Chondrocyte (in vitro differentiated cells): ENCODE measurements at places on chromosomes 13 and 19. TPM values are rescaled to one million over a fixed set of nuclear protein-coding genes. Genes with fewer than 3 reads are reported as not detected.

- DNase-seq: peak; percentile 37
These were observed 62.4 kb downstream of the COLGALT1 start for GRCh38 chr19:17617807-17618192.

KLK15 gene
- not detected in 3 replicates for total RNA-seq

- DNase-seq: no peak
These were observed 703 bp downstream of the KLF16 start for GRCh38 chr19:1862424-1863327.

GIPC3 gene
- total RNA-seq: 0.15 to 3.3 TPM (median 2.2 TPM) in 3 replicates

DNA sequence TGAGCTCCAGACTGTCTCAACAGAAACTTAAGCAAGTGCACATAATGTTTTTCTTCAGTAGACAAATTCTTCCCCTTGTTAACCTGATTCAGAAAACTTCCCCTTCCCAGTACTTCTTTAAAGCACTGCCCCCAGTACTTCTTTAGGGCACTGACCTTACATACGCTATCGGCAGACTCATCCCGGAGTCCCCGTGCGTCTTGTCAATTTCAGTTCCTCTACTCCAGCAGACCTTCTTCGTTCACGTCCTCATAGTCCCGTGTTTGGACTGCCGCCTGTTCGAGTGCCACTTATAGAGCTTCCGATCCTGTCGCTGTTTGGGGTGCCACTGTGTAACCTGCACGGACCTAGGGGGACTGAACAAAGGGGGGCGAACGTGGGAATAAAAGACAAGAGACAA, 29.0 kb downstream of the ZNF627 start:
- no peak for DNase-seq

DNA sequence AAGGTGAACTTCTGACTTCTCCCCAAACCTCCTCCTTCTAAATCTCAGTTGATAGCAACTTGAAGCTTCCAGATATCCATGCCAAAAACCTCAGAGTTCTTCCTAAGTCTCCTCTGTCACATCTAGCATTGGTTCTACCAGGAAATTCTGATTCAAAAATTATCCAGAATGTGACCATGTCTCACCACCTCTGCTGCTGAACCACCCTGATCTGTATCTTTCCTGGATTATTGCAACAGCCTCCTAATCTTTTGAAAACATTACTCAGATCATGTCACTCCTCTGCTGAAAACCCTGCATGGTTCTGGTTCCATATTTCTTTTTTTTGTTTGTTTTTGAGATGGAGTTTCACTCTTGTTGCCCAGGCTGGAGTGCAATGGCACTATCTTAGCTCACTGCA, 78.7 kb upstream of the TNFSF11 start:
- DNase-seq: no peak

DNA sequence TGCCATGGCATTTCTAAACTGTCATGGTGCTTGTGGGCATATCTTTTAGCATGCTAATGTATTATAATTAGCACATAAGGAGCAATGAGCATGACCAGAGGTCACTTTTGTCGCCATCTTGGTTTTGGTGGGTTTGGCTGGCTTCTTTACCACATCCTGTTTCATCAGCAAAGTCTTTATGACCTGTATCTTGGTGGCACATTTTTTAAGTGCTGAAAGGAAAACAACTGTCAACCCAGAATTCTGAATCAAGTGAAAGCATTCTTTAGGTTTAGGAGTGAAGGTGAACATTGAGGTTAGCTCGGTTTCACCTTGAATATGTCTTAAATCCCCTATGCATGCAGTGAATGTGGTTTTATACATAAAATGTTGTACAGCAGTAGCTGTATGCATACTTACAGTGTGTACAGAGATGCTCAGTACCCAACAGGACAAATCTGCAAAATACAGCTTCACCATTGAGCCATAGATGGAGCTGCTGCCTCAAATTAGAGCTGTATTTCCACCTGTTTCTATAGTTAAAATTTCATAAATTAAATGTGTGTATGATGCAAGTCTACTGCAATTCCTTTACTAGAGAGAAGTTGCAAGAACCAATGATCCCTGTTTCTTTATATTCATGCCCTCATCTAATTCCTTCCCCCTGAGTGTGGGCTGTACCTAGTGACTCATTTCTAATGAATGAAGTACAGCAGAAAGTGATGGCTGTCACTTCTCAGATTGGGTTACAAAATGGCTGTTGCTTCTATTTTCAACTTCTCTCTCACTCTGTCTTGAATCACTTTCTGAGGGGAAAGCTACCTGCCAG, 25.2 kb upstream of the IGSF23 start:
- DNase-seq: no peak

GRCh38 chr13:66154354-66154753, 1075.8 kb downstream of the PCDH9 start:
- DNase-seq: no peak

DNA sequence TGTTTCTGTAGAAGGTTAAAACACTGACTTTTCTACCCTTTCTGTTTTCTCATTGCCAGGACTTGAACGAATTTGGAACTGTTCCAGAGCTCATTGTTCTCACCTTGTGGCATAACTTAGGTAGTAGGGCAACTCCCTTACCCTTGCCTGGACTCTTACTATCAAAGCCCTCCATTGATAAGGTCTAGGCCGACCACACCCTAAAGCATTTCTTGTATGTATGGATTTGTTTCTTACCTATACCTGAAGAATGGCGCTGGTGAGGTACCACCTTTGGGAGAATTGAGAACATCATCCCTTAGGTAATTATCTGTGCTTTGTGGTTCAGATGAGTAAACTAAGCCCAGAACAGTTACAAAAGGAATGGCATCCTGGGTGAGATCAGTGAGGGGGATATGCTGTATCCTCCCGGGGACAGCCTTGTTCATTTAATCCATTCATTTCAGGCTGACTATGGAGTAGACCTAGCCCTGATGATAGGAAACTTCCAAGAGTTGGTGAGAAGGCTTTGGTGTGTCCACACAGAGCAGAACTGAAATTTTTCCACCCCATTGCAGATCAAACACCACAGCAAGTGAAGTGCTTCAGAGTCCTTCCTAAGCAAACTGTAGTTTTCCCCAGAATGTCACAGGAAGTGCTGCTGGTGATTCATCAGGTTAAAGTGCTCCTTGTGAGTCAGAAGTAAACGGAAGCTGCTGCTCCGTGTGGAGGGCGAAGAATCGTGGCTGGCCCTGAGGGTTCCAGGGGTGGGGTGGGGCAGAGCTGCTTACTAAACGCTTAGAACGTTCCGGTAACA, 113.0 kb downstream of the TEX26 start:
- DNase-seq: no peak

KLF1 gene
- not detected in 3 replicates for total RNA-seq

PLVAP gene
- 0.22 to 0.44 TPM in 2 of 3 replicates, not detected in the other for total RNA-seq

DNA sequence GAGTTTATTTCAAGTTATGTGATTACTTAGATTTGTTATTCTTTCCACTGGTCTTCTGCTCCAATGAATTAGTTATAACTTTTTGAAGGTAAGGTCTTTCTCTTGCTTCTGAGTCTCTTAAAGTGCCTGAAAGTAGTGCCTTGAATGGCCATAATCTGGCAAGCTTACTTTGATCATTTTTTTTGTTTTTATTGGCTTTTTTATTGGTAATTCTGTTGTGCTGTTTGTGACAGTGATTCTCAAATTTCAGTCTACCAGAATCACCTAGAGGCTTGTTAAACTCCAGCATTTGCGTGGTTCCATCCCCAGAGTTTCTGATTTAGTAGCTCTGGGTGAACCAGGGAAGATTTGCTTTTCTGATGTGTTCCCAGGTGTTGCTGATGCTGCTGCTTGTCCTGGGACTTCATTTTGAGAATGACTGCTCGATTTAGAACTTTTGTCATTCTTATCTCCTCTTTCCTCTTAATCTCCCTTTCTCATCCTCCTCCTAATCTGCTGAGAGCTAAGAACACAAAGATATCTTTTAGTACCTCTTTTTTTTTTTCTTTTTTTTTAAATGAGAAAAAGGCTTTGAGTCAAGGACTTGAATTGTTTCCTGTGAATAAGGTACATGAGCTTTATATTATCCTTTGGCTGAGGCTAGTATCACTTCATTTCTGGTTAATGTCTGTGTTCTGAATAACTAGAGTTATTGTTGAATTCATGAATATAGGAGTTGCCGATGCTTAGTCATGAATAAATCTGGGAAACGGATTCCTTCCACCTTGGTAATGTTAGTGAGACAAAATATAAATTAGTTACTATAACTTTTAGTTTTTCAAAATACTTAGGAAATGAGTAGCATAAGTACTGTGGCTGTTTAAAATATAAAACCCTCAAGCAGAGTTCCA, 91.4 kb downstream of the PAN3 start:
- no peak for DNase-seq

GRCh38 chr13:33017323-33017929, 1.2 kb downstream of the KL start:
- no peak for DNase-seq

IGFLR1 gene
- total RNA-seq: 0.59 to 1.4 TPM (median 0.99 TPM) in 3 replicates

TMEM272 gene
- total RNA-seq: 0.10 to 0.12 TPM in 2 of 3 replicates, not detected in the other

AMER2 gene
- not detected in 3 replicates for total RNA-seq

- DNase-seq: no peak
These were observed 2.6 kb downstream of the HSH2D start for GRCh38 chr19:16146112-16146511.

- no peak for DNase-seq
These were observed 109.9 kb downstream of the OLFM4 start for GRCh38 chr13:53138376-53139036.

- no peak for DNase-seq
These were observed 2.6 kb downstream of the POU2F2 start for GRCh38 chr19:42129399-42130253.

- DNase-seq: no peak
These were observed 1239.8 kb upstream of the MIR17HG start for GRCh38 chr13:90107661-90108060.

LGI4 gene
- total RNA-seq: 0.46 to 2.2 TPM (median 1.3 TPM) in 3 replicates

DNA sequence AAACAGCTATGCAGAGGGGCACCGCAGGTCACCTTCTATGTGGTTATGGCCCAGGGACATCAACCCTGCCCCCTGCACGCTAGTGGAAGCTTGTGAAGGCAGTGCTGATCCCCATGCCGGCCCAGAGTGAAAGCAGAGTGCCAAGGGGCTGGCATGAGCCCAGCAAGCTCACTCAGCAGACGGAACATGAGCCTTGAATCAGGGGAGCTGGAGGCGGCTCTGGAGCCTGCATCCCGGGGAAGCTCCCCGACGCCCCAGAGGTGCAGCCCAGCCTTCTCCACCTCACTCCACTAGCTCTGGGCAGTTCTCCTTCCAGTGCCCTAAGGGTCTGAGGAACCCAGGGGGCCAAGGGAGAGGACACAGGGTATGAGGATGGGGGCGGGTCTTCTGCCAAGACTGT, 19.0 kb upstream of the ISYNA1 start:
- no peak for DNase-seq

GRCh38 chr19:44924243-44924725, 9.9 kb downstream of the APOC1 start:
- no peak for DNase-seq

SHC2 gene
- total RNA-seq: 26.9 to 50.9 TPM (median 47.8 TPM) in 3 replicates

DNA sequence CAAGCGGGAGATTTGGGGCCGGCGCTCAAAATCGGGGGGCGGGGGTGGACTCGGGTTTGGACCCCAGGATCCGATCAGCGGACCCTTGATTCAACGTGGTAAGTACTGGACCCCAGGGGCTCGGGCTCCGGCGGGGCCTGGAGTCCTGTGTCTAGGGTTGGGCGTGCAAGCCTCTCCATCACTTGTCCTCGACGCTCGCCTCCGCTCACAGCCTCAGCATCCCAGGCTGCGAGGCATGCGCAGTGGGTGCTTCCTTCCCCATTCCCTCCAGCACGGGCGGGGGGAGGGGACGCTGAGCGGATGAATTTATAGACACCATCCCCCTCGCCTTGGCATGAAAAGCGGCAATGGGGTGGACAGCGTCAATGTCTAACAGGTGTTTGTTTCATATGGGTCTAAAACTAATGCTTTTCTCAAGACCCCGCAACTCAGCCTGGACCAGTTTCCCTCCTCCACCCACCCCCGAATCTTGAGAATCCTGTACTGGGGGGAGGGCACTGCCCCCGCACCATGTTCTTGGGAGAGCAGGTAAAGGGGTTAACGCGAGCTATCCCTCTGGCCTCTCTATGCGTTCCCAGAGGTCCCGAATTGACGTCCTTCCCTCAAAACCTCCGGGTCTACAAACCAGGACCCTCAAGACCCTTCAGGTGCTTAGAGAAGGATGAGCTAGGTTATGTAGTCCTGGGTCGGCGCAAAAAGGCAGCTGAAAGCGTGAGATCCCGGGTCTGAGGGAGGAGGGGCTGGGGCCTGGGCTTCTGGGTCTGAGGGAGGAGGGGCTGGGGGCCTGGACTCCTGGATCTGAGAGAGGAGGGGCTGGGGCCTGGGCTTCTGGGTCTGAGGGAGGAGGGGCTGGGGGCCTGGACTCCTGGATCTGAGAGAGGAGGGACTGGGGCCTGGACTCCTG, 579 bp downstream of the CPT1C start:
- DNase-seq: no peak

SPACA4 gene
- not detected in 3 replicates for total RNA-seq

DNA sequence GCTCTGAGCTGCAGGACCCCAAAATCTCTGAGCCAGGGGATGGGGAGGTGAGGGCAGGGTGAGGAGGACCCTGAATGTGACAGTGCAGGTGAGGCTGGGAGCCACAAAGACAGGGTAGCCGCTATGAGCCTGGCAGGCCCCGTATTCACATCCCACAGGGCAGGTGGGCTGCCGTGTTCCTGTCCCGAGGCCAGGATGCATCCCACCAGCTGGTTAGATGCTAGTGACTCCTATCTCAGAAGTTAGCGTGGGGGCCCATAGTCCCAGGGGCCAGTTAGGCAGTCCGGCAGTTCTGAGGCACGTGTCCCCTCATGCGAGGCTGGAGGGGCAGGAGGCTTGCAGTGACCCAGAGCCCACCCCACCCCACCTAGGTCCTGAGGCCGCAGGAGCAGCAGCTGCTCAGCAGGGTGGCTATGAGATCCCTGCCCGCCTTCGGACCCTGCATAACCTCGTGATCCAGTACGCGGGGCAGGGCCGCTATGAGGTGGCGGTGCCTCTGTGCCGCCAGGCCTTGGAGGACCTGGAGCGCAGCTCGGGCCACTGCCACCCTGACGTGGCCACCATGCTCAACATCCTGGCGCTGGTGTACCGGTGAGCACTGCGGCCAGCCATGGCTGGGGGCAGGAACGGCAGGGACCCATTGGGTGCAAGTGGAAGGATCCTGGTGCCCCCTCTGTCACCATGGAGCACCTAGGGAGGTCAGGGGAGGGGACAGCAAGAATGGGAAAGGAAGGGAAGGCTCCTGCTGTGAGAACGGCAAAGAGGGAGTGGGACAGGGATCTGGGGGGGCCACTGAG, 7.2 kb downstream of the KLC3 start:
- DNase-seq: peak; percentile 85

GRCh38 chr13:99944102-99944501, 27.5 kb downstream of the ZIC5 start:
- DNase-seq: no peak

DNA sequence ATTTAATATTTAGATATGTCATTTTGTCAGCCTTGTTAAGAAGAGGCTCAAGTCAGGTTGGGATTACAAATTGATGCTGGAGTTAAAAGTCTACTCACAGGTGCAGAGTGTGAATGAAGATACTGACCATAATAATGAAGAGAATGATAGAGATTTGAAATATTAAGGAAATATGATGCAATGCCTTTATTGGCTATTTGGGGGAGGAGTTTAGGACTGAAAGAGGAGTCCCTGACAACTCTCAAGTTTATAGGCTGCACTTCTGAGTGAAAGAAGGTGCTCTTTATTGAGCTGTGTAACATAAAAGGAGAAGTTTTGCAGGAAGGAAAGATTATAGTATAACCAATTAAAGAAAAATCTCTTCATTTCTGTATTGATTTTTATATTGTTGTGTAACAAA, 827.7 kb upstream of the PCDH9 start:
- no peak for DNase-seq

PDX1 gene
- total RNA-seq: not detected in 3 replicates

SULT2A1 gene
- total RNA-seq: not detected in 3 replicates

- no peak for DNase-seq
These were observed 12.5 kb upstream of the ZNF675 start for GRCh38 chr19:23699521-23699860.
